ENCODE measurements at places on chromosomes 2 and 18.

DNA sequence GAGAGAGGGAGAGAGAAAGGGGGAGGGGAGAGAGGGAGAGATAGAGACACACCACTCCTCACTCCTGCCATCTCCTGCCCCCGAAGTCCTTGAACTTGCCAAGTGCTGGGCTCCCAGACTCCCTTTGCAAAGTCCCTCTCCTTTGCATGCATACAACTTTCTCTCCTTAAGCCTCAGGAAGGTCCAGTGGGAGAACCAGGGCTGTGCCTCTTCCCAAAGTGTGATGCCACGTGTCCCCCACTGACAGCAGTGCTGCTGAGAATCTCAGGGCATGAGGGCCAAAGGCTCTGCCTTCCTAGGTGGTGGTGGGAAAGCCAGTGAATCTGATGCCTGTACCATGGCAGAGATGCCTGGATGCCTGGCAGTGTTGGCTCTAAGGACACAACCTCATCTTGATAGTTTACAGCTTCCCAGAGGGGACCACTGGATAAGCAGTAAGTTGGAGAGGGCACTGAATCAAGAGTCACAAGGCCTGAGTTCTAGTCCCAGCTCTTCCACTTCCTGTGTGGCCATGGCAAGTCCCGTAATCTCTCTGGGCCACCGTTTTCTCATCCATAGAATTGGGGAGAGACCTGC is 103.4 kb downstream of the CLIP4 start:
- no peak for DNase-seq

- no peak for DNase-seq
Observed at GRCh38 chr18:26225022-26225693, 1.1 kb upstream of the TAF4B start.

- DNase-seq = no peak
Observed at GRCh38 chr18:60500960-60501359, 128.4 kb upstream of the MC4R start.

- no peak for DNase-seq
Observed at GRCh38 chr2:3613524-3613905, 18.6 kb downstream of the COLEC11 start.

- no peak for DNase-seq
Observed at GRCh38 chr2:120251880-120252224, 800 bp upstream of the RALB start.

DNA sequence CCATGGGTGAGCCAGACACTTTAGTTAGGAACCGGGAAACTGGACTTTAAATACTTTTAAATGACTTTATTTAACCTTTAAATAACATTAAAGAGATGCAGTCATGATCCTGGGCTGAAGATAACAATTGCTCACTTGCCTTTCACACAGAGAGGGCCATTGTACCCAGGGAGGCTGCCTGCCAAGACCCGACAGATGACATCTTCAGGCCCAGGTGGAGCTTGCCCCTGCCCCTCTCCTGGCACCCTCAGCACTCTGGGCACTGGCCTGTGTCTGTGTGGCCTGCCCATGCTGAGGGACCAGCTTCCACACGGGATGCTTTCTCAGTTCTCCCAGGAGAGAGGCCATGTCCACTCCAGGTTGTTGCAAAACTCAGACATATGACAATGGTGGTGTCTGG is 216.4 kb upstream of the MYT1L start:
- DNase-seq = no peak

- DNase-seq = no peak
Observed at GRCh38 chr2:203461746-203462145, 73.4 kb downstream of the RAPH1 start.

DNA sequence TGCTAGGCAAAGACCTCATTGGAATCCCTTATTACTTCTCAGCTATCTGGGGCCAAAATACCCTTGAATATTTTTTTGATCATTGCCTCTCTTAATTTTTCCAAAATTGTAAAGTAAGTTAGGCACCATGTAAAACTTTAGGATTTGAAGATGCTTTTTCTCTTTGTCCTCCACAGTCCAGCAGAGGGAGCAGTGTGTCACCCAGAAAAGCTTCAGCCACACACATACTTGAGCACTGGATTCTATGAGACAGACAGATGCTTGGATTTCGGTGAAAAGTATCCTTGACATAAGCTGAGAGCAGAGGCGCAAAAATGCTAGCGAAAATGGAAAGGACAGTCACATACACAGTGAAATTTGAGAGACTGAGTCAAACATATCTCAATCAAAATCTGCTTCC is 74.7 kb upstream of the KCNJ3 start:
- DNase-seq = no peak

DNA sequence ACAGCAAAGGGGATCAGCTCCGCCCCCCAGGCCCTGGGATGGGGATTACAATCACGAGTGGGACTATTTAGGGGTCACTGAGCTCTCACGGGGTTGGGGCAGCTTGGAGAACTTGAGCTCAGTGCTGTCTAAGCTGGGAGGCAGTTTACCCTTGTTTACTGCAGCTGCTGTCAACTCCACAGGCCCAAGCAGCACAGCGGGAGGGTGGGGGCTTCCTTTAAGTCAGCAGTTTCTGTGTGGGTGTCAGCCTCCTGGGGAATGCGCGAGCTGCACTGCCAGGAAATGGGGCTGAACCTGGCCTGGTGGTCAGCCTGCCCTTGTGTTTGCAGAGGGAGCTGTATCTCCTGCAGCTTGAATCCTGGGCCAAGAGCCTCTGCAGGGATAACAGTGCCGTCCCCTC is 29.8 kb downstream of the TOGARAM2 start:
- no peak for DNase-seq

DNA sequence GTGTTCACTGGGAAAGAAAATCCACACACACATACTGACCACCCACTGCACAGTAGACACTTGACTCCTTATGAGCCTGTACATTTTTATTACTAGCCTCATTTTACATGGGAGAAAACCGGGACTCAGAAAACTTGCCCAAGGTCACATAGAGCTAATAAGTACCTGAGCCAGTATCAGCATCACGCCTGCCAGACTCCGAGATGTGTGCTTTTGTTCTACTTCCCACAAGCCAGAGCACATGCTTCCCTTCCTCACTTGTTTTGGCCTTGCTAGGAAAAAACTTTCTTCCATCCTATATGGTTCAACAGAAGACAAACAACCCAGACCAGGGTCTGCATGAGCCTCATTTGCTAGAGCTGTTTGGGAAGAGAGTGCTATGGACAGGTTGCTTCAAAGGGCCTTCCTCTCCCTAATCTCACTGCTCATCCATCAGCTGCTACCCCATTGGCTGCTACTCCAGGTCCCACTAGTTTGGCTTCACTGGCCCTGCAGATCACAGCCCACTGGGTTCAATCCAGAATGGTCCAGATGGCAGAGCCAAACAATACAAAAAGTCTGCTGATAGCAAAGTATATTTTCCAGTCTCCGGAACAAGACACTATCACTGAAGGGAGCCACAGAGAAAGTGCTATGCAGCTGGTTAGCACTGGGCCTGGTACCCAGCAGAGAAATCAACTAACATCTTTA is 63.9 kb downstream of the STK39 start:
- no peak for DNase-seq

GRCh38 chr18:37889963-37890362 is 324.4 kb upstream of the CELF4 start:
- DNase-seq = no peak

DNA sequence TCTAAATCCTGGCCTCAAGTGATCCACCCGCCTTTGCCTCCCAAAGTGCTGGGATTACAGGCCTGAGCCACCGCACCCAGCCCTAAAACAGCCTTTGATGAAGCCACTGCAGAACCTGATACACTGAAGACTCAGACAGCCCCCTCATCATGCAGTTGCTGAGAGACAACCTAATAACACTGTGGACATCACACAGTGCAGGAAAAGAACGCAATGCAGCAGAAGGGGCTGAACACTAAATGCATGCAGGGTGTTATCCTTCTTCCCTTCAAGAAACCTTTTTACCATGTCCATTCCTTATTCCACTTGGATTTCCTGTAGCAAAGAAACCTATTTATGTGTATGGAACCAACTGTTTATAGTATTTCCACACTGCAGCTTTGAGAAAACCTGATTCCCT is 35.7 kb downstream of the MGAT4A start:
- no peak for DNase-seq

GRCh38 chr2:152490686-152491455 is 155.9 kb downstream of the FMNL2 start:
- DNase-seq = no peak

- DNase-seq = no peak
Observed at GRCh38 chr2:165500001-165500400, 30.5 kb downstream of the CSRNP3 start.

- DNase-seq = no peak
Observed at GRCh38 chr18:72207280-72207679, 336.9 kb downstream of the CBLN2 start.

GRCh38 chr2:125086313-125087184 is 1061.5 kb downstream of the CNTNAP5 start:
- no peak for DNase-seq

DNA sequence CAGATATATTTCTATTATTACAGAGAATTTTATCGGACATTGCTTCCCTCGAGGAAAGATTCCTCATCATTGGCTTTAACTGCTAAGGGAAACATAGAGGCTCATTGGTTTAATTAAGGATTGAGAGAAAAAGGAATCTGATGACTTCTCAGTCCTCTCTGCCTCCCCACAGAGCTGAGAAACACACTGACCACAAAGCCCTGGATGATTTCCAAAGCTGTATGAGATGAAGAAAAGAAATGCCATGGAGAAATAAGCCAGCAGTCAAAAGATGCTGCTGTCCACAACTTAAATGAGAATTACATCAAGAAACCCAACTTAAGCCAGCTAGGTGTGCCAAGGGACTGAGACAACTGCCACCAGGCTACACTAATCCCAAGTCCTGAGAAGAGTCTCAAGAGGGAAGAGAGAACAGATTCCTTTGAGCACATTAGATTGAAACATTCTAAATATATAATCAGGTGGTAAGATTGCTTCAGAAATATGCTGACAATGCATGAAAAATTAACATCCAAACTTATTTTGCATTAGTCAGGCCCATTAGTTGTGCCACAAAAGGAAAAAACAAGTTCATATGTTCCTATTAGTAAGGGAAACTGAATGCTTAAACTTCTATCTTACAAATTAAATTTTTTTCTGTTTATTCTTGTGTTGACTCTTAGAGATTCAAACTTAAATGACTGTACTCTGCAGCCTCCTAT is 308.1 kb upstream of the CYRIA start:
- DNase-seq = no peak

GRCh38 chr2:21461754-21462240 is 338.0 kb downstream of the TDRD15 start:
- no peak for DNase-seq

DNA sequence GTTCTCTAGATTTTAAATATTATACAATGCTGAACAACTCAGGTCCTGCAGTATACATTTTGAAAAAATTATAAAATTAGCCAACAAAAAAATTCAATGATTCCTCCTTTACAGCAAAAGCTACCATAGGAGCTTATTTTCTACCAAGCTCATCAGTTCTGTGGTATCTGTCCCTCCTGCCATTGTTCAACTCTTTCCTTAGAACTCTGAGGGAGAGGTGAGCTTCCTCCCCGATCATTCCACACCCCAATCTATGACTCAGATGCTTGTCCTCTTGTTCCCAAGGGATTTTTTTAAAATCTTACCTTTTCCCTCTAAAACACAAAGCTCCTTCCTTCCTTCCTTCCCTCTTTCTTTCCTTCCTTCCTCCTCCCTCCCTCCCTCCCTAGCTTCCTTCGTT is 13.5 kb downstream of the DPP4 start:
- no peak for DNase-seq

GRCh38 chr2:84904151-84904550 is 1.3 kb upstream of the TMSB10 start:
- DNase-seq = no peak

- no peak for DNase-seq
Observed at GRCh38 chr2:232386490-232386739, 7.9 kb downstream of the ALPP start.

DNA sequence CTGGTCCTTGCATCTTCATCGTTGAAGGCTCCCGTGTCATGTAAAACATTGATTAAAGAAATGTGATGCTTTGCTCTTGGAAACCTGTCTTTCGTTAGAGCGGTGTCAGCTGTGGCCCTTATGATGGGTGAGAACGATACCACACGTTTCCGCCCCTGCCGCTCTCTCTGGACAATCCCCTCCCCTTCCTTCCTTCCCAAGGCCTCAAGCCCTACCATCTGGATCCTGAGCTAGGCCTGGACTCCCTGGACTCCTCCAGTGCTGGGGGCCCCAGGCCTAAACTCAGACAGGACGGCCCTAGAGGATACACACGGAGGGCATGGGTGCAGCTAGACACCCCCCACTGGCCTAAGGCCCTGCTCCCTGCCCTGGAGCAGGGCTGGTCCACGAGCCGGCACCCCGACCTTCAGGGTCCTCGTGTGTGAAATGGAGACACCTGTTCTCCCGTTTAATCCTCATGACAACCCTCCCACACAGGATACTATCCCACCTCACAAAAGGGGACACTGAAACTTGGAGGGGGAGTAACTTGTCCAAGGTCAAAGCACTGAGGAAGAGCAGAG is 13.2 kb downstream of the BIN1 start:
- DNase-seq = no peak

- DNase-seq = peak; percentile 21
Observed at GRCh38 chr2:65566617-65567016, 134.2 kb upstream of the SPRED2 start.

- DNase-seq = no peak
Observed at GRCh38 chr2:238172439-238172838, 13.7 kb downstream of the ERFE start.

- no peak for DNase-seq
Observed at GRCh38 chr2:134875309-134875708, 36.9 kb downstream of the ACMSD start.

- DNase-seq = no peak
Observed at GRCh38 chr18:70044632-70045031, 97.0 kb upstream of the CD226 start.

- DNase-seq = no peak
Observed at GRCh38 chr2:170598067-170598395, 117.1 kb upstream of the SP5 start.

GRCh38 chr2:143399631-143400069 is 270.4 kb downstream of the ARHGAP15 start:
- no peak for DNase-seq

DNA sequence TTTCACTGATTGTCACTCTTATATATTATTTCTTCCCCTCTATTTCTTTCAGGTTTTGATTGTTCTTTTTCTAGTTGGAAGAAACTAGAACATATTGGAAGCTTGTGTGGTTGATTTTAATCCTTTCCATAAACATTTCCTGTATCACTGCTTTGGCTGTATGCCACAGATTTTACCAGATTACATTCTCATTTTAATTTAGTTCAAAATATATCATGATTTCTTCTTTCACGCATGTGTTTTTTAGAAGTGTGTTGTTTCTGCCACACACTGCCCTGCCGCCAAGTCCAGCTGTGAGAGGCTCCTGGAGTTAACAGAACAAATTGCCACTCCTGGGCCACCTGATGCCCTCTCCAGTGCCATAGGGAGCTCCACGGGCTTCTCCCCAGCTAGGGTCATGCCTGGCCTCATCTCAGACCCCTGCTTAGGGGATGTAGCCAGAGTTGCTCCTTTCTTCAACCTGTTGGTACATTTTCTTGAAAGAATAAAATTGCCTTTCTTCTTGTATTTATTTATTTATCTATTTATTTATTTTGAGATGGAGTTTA is 206.2 kb upstream of the COPS8 start:
- DNase-seq = no peak

- no peak for DNase-seq
Observed at GRCh38 chr18:36073676-36074075, 6.3 kb upstream of the RPRD1A start.
